Bronchial smooth muscle cell (primary cell): ENCODE measurements at places on chromosomes 3 and 15. TPM values are rescaled to one million over a fixed set of nuclear protein-coding genes. Genes with fewer than 3 reads are reported as not detected.

Gene EOMES
- total RNA-seq, result not detected in 2 replicates

Gene GABRG3
- total RNA-seq, result not detected in 2 replicates

Gene DUSP7
- 2.8 and 3.5 TPM in 2 replicates for total RNA-seq

Gene DUOXA2
- not detected in 2 replicates for total RNA-seq

Gene CHST13
- total RNA-seq, result not detected in 2 replicates

Gene FSTL1
- total RNA-seq, result 526 and 654 TPM in 2 replicates

Gene TUSC7
- under 0.01 TPM in 1 of 2 replicates, not detected in the other for total RNA-seq

Gene CYP1A2
- not detected in 2 replicates for total RNA-seq

Gene LRTM1
- not detected in 2 replicates for total RNA-seq

Gene COL8A1
- 18.3 and 35.9 TPM in 2 replicates for total RNA-seq

Gene SRPRB
- 52.0 and 63.2 TPM in 2 replicates for total RNA-seq

Gene ANKRD34C
- not detected in 2 replicates for total RNA-seq

Gene TMEM207
- not detected in 2 replicates for total RNA-seq

Gene CTXND1
- not detected in 2 replicates for total RNA-seq

Gene SNX4
- total RNA-seq, result 23.8 and 23.9 TPM in 2 replicates

Gene TMEM108
- total RNA-seq, result not detected in 2 replicates

Gene PLAAT1
- total RNA-seq, result not detected in 2 replicates

Gene KNG1
- not detected in 2 replicates for total RNA-seq

Gene GPR27
- total RNA-seq, result not detected in 2 replicates

Gene FBLN2
- total RNA-seq, result 332 and 621 TPM in 2 replicates

Gene FGF12
- under 0.01 TPM in 1 of 2 replicates, not detected in the other for total RNA-seq

Gene AP3B2
- 0.79 and 1.0 TPM in 2 replicates for total RNA-seq

Gene SST
- total RNA-seq, result not detected in 2 replicates

Gene CCR8
- not detected in 2 replicates for total RNA-seq

Gene GP9
- not detected in 2 replicates for total RNA-seq

Gene MPI
- 39.7 and 54.4 TPM in 2 replicates for total RNA-seq

Gene PTPRG
- 28.7 and 32.6 TPM in 2 replicates for total RNA-seq

Gene AGBL1
- total RNA-seq, result not detected in 2 replicates

Gene NMNAT3
- total RNA-seq, result 0.32 and 0.60 TPM in 2 replicates

Gene C3orf85
- total RNA-seq, result not detected in 2 replicates

Gene MAN2C1
- total RNA-seq, result 85.9 and 95.7 TPM in 2 replicates

Gene B3GALNT1
- total RNA-seq, result 6.9 and 8.3 TPM in 2 replicates

Gene TRANK1
- 16.9 and 22.2 TPM in 2 replicates for total RNA-seq

Gene CYP19A1
- total RNA-seq, result 1.7 and 1.8 TPM in 2 replicates

Gene IL17RB
- total RNA-seq, result under 0.01 and 0.09 TPM in 2 replicates

Gene INSYN1
- 0.32 and 2.5 TPM in 2 replicates for total RNA-seq

Gene MAGEL2
- under 0.01 TPM in 2 replicates for total RNA-seq

Gene SLC35G2
- total RNA-seq, result 5.5 and 6.6 TPM in 2 replicates

Gene GPR149
- total RNA-seq, result not detected in 2 replicates
